ENCODE measurements at places on chromosomes 7 and 10.

DNA sequence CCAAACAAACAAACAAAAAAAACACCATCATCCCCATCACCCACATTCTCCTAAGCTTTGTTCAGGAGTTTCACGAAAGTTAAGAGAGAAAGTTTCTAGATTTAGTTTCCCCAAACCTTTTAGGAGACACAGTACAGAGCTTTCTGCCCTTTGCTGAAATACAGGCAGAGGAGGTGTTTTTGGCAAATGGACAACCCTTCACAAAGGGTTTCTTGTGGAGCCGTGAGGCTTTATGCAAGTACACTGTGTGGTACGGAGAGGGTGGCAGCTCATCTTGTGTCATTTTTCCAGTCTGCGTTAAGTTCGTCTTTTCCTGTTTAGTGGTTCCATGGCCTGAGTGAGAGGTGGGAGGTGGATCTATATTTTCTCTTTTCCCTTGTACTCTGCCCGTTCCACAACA, 215.5 kb upstream of the PRKCQ start:
- no peak for DNase-seq

- DNase-seq: no peak
Observed at GRCh38 chr10:117597216-117597615, 54.7 kb downstream of the EMX2 start.

- DNase-seq: no peak
Observed at GRCh38 chr10:98058295-98058694, 27.9 kb upstream of the CRTAC1 start.

DNA sequence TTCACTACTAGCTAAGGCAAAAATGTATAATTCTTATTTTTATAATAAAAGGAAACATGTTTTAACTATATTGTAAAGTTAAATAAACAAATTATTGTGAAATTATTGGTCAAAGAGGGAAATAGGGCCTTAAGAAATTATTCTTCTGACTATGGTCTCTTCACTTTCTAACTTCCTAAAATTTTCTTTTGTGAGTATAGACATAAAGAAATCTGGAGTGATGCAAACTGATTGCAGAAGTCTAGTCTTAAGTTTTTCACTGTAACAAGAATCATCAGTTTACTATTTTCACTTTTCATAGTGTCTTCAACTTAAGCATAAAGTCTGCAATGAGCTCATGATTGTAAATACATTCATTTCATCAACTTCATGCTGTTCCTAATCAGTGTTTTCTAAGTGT, 525.4 kb downstream of the TFEC start:
- no peak for DNase-seq

DNA sequence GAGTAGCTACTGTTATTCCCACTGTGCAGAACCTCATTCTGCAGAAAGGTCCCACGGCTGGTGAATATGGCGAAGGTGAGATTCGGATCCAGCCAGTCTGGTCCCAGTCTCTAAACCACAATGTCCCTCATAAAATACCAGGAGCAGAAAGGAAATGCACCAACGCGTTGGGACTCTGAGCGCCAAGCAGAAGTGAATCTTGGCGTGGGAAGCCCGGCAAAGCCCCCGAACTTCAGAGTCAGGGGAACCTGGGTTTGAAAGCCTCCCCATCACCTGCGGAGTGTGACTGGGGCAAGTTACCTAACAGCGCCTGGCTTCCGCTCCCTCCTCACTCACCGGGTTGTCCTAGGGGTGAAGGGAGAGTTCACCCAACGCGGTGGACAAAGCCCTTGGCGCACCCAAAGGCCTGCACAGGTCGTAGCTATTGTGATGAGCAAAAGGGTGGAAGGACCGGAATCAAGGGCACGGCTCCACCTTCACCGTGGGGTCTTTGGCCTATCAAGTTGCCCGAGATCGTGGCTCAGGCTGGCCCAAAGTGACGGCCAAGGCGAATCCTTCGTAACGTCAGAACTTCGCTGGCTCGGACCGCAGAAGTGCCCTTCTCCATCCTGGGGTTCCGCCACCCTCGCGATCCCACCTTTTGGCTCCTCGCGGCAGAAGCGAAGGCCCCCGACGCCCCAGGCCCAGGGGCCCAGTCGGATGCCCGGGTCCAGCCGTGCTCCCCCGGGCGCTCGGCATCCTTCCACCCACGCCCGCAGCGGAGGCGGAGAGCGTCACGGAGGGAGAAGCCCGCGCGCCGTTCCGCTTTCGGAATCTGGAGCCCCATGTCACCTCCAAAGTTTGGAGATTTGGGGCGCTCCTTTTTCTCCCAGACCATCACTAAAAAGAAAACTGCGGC, 811 bp downstream of the RGS10 start:
- peak; percentile 58 for DNase-seq

GRCh38 chr7:68684246-68684839, 913.9 kb upstream of the AUTS2 start:
- DNase-seq: no peak

- no peak for DNase-seq
Observed at GRCh38 chr10:78899996-78900714, 168.6 kb upstream of the ZMIZ1 start.

DNA sequence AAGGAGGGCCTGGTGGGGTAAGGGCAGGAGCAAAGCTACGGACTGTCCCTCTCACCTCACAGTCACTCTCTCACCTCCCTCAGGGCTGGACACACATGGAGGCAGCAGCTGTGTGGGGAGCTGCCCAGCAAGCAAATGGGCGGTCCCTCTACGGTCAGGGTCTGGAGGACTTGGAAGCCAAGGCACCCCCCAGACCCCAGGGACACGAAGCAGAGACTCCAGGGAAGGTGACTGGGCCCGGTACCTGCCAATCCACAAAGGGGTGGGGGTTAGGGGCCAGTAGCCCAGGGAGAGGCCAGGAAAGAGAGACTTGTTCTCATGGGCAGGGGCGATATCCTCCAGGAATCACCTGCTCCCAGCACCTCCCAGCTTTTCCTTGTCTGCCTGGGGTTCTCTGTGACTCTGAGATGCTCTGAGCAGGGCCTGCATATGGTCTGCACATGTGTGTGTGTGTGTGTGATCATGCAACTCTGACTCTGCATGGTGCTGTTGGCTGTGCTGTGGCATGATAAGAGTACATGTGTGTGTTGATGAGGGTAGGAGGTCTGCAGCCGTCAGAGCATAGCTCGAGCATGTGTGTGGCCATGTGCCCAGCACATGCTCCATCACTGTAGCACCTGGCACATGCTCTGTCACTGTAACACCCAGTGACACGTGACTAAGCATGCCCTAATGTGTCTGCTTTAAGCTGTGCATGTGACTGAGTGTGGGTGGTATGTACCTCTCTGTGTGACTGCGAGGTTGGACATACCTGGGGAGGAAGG, 4.6 kb upstream of the LDB3 start:
- no peak for DNase-seq

DNA sequence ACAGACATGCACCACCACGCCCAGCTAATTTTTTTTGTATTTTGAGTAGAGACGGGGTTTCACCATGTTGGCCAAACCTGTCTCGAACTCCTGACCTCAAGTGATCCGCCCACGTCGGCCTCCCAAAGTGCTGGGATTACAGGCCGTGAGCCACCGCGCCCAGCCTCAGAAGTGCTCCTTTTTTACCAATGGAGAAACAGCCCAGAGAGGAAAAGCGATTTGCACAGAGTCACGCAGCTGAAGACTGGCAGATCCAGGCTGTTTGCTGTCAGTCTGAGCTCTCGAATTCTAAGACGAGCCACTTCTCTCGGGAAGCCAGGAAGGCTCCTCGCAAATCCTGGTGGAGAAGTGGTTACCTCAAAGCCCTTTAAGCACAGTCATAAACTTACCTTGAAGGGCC, 57.4 kb upstream of the SDK1 start:
- no peak for DNase-seq

GRCh38 chr10:71964743-71965515, 734 bp downstream of the CHST3 start:
- peak; percentile 20 for DNase-seq

GRCh38 chr10:79585870-79586527, 24.7 kb upstream of the SFTPA1 start:
- no peak for DNase-seq

GRCh38 chr10:113284635-113285034, 268.2 kb upstream of the HABP2 start:
- DNase-seq: no peak

DNA sequence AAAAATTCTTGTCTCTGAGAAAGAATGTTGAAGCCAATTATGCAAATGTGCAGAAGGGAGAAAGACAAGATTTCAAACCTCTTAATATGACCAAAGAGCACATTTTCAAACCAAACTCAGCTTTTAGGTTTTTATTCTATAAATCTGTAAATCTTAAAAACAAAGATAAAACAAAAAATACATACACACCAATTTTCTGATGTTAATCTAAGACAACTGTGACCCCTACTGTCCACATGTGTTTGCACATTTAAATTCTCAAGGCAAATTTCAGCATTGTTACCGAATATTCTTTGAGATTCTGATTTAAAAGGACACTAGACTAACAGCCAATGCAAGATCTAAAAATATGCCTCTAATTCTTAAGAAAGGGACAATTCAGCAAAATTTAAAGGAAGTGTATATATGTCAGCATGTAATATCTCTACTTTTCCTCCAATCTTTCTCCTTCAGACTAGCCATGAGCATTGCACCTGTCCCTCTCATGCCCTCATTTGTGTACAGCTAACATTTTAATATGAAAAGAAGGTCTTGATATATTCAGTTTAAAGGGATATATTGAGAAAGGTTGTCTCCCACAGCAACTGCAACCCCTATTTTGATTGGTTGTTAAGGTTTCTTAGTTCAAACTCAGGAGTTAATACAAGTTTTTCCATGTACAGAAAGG, 417.9 kb downstream of the IPMK start:
- DNase-seq: no peak

GRCh38 chr7:104956753-104957450, 57.1 kb upstream of the KMT2E start:
- no peak for DNase-seq

DNA sequence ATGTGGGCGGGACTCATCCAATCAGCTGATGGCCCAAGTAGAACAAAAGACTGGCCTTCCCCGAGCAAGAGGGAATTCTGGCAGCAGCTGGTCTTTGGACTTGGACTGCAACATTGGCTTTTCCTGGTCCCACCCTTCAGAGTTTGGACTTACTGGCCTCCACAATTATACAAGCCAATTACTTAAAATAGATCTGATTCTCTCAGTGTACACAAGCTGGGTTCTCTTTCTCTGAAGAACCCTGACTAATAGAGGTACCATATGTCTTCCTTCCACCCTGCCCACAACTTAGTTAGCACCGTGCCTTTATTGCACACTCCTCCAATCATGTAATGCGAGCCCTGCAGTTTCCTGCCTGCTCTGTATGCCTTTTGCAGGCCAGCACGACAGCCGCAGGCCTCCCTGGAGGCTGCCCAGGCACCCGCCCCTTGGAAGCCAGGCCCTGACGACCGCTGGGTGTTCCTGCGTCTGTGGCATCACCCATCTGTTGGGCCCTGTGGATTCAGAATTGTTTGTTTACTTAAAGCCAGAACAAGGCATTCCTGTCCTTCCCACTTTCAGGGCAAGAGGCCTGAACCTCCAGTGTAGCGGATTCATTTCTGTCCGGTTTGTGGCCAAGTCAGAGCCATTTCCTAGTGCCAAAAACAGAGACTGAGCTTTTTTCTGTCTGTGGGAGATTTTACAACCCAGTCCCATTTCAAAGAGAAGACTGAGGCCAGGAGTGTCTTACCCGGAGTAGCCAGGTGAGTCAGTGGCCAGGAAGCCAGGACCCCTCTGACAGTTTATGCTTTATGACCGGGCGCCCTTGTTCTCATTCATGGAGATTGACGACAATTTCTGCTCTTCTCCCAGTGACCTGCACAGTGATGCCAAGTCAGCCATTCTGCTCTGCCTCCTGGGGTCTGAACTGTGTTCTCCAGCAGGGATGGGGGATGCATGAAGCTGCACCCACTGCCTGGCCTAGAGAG, 968 bp upstream of the INMT start:
- DNase-seq: no peak

DNA sequence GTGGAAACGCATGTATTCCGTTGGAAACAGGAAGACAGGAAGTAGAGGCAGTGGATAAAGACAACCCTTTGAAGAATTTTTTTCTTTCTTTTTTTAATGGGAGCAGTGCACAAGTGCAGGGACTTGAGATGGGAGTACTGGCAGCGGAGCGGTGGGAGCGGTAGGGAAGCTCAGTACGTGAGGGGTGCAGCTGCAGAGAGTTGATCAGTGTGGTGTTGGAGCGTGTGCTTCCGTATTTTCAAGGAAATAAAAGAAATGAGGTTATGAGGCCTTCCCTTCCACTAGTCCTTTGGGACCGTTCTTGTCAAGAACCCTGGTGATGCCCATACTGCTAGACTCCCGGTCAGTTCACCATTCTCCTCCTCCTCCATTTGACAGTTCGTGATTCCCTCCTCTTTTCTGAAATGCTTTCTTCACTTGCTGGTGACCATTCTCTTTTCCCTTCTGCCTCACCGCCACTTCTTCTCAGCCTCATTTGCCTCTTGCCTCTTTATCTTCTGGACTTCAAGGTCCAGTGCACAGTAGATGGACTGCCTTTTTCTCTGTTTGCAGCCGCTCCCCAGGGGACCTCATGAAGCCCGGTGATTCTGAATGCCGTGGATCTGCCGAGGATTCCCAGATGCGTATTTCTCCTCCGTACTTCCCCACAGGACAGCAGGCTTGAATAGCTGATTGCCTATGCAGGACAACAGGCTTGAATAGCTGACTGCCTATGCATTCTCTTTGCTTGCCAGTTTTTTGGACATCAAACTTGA, 39.1 kb upstream of the TMEM236 start:
- DNase-seq: no peak

DNA sequence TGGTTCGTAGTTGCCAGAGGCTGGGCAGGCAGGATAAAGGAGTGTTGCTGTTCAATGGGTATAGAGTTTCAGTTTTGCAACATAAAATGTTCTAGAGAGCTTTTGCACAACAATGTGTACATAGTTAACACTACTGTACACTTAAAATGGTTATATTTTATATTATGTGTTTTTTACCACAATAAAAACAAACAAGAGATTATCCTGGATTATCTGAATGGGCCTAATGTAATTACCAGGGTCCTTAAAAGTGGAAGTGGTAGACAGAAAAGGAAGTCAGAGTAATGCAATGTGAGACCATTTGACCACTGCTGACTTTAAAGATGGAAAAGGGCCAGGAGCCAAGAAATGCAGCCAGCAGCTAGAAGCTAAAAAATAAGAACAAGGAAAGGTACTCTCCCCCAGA, 159.7 kb downstream of the SGMS1 start:
- no peak for DNase-seq

DNA sequence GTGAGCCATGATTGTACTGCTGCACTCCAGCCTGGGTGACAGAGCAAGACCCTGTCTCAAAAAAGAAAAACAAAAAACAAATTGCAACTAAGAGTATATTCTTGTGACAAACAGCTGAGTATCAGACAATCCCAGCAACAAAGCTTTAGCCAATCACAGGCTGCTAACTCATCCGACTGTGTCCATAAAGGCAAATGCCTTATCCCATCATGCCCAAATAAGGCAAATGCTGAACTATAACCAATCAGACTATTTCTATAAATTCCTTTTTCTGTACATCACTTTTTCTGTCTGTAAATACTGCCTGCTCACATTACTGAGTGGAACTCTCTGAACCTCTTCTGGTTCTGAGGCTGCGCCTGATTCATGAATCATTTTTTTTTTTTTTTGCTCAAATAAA, 37.5 kb upstream of the TAC1 start:
- no peak for DNase-seq

GRCh38 chr7:1663857-1664651, 6.0 kb upstream of the ELFN1 start:
- DNase-seq: no peak
